ENCODE measurements at places on chromosomes 1 and 21.

DNA sequence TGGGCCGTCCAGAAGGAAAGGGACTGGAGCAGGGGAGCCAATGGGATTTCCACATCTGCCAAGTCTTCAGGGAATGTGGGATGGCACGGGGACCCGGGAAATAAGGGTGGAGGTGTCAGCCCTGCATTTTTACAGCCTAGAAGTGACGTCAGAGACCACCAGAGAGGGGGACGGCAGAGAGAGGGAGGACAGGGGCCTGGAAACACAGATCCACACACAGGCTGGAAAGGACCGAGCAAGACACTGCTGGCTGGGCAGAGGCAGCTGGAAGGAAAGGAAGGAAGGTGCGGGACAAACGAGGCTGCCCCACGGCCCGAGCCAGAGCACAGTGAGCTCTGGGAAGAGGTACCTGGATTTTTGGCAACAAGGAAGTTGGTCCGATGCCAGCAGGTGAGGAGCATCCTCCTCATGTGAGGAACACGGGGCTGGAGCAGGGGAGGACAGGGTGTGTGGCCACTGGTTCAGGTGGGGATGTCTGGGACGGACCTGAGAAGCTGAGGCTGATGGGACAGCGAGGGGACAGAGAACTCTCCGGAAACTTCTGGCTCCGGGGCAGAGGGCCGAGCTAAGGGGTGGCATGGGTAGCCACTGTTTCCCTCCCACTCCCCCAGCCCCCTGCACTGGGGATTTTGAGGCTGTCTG lies 138.3 kb downstream of the PGBD5 start:
- DNase-seq: no peak

DNA sequence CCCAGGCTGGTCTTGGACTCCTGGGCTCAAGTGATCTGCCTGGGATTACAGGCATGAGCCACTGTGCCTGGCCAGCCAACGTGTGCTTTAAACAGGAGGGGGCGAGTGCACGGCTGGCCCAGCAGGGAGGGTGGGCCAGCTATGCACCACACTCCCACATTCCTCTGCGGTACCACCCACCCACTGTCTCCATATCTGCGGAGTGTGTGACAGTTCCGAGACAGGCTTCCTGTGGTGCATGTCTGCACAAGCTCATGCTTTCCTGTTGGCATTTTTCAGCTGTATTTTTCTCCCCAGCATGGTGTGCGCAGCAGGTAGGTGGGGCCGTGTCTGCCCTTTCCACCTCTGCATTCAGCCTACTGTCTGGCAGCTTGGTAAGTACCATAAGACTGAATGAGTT lies 183.3 kb downstream of the AJAP1 start:
- no peak for DNase-seq

- peak; percentile 35 for DNase-seq
These were observed 314 bp downstream of the DPH5 start for GRCh38 chr1:101025283-101025656.

DNA sequence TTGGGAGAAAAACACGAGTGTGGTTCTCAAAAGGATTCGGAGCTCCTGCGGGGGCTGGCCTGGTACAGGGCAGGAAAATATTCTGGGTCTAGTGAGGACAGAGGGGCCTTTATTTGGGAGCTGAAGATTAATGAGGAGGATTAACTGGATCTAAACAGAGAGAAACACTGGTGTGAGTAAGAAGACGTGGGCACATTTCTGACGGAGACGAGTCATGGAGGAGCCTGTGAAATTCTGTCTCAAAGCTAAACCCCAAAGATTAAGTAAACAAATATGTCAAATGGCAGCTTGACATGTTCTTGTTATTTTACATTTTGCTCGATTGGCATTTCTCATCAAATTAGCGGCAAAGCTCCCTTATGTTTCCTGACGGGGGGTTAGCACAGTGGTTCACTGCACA lies 12.8 kb downstream of the PROK1 start:
- DNase-seq: no peak

GRCh38 chr1:31444725-31445448 lies 31.9 kb downstream of the SERINC2 start:
- no peak for DNase-seq

GRCh38 chr1:213122514-213122929 lies 71.5 kb downstream of the RPS6KC1 start:
- DNase-seq: peak; percentile 85

DNA sequence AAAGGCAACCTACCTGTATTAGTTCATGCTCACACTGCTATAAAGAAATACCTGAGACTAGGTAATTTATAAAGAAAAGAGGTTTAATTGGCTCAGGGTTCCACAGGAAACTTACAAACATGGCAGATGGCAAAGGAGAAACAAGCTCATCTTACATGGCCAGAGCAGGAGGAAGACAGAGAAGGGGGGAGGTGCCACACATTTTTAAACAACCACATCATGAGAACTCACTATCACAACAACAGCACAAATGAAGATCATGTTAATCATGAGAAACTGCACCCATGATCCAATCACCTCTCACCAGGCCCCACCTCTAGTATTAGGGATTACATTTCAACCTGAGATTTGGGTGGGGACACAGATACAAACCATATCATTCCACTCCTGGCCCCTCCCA lies 90.6 kb upstream of the KCTD3 start:
- DNase-seq: peak; percentile 9
